Activated naive CD4-positive, alpha-beta T cell treated with Interleukin-2 at 50 U/mL for 16 hours (primary cell): ENCODE measurements at places on chromosomes 6 and 20.

GRCh38 chr6:8481727-8482126, 46.4 kb upstream of the SLC35B3 start:
- no peak for DNase-seq

GRCh38 chr20:1509237-1509636, 18.0 kb upstream of the SIRPB2 start:
- DNase-seq = peak; percentile 22

DNA sequence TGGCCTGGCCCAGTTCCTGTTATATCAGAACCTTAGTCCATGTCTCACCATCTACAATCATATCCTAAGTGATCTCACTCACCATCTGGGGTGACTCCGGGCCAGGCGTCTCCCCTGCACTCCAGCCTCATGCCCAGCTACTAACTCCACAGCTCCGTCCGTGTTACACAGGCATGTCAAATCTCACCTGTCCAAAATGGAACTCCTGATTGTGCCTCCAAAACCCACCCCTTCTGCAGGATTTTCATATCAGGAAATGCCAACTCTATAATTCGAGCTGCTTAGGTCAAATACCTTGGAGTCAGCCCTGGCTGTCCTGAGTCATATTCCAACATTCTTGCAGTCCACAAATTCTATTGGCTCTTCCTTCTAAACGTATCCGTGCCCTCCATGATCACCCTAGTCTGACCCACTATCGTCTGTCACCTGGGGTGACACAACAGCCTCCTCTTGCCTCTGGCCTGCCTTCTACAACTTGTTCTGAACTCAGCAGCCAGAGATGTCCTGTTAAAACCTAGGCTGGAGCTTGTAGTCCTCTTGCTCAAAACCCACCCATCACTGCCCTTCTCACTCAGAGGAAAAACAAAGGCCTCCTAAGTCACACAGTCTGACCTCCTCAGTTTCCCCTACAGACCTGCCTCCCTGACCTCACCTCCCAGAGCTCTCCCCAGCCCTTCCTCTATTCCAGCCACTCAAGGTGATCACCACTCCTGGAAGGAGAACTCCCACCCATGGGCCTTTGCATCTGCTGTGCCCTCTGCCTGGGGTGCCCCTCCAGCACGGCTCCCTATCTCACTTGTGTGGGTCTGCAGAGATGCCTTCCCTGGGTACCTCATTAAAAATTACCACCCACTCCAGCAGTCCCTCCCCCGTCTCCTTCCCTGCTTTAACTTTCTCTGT, 85.3 kb upstream of the SIRPA start:
- DNase-seq = no peak

- DNase-seq = no peak
These were observed 80.6 kb downstream of the MAP3K5 start for GRCh38 chr6:136711644-136712043.

- no peak for DNase-seq
These were observed 82.8 kb downstream of the MLIP start for GRCh38 chr6:54194067-54194466.

- DNase-seq = no peak
These were observed 11.0 kb upstream of the FOXF2 start for GRCh38 chr6:1378065-1379016.

DNA sequence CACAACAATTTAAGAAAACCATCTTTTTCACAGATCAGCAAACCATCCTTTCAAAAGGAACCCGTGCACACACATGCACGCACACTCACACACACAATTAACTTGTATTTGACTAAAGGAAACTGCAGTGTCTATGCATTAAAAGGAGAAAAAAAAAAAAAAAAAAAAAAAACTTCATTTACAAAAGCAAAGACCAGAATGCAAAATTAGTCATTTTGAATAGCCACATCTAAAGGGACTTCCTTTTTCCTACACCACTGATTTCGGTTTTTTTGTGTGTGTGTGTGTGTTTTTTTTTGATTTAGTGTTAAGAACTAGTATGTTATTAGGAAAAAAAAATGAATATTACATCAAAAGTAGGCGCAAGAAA, 6.3 kb downstream of the ZMYND8 start:
- no peak for DNase-seq

DNA sequence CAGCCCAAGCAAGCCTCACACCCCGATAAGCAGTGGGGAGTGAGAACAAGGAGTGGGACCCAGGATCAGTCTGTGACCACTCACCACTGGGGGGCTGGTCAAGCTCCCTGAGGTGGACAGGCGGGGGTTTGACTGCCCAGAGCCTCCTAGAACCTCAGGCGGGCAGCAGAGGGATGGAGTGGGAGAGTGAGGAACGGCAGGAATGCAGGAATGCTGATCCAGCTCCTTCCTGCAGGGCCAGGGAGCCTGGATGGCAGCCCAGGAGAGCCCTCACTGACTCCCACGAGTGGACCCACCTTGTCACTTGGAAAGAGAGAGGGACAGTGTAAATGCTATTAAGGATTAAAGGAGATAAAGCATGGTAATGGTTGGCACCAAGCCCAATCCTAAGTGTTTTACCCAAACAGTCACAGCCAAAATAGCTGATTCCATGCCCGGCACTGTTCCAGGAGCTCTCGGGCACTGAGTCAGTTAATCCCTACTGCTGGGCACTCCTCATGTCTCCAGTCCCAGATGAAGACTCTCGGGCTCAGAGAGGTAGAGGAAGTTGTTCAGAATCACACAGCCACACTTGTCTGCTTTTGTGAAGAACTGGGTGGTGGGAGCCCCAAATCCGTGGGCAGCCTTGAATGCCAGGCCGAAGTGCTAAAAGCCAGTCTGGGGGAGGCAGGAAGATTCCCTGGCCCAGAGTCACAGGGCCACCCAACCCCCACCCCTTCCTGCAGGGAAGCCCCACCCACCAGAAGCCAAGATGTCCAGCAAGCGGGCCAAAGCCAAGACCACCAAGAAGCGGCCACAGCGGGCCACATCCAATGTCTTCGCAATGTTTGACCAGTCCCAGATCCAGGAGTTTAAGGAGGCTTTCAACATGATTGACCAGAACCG, 3.1 kb downstream of the MYL9 start:
- DNase-seq = no peak

DNA sequence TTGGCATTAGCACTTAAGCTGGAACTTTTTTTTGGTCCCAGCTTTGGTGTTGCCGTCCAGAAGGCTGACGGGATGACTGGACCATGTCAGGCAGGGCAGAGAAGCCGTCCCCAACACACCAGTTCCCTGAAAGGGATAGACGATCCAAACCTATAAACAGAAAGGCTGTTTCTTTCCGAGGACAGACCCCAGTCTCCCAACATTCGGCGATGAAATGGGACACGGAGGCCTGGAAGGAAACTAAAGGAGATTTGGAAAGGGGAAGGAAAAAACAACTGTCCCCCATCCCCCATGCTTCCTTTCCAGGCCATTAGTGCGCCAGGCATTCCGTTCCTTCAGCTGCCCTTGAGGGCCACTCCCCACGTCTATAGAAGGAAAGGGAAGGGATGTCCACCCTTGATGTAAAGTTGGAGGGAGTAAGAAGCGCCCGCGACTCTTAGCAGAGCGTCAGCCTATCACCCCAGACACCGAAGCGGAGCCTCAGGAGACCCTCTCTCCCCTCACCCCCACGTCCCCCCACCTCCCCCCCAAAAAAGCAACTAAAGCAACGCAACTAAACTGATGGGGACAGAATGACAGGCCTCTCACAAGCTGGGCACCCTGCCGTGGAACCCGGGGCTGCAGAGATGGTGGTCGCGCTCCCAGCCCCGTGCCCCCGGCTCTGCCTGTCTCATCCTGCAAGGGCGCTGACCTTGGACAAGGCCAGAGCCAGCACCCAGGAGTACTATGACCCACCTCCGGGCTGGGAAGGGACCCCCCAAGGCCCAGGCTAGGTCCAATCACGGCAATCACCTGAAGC, 638 bp downstream of the BLCAP start:
- DNase-seq = no peak

GRCh38 chr6:148109732-148110131, 232.9 kb upstream of the SASH1 start:
- DNase-seq = no peak

DNA sequence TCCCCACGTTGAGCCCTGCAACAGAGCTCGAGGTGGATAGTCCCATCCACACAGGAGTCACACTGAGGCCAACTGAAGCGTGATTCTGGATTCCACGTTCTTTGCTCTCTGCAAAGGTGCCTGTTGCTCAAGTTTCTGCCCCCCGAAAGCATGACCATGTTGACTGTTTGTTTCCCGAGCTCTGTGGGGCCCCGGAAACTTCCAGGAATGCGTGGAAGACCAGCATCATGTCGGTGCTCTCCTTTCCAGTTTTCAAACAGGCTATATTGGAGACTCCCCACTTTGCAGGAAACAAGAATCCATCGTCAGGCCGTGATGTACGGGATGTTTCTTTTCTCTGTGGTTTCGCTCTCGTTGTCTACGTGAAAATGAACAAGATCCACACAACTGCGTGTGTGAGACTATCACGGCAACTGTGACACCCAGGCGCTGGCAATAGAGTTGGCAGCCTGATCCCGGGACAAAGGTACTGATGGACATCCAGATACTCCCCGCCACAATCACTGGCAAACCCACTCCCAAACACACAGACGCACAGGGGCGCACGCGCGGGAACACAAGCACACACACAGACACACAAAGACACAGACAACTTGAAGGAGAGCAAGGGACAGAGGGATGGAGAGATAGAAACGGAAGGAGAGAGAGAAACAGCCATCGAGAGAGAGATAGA, 444.6 kb upstream of the DEFB115 start:
- no peak for DNase-seq

- no peak for DNase-seq
These were observed 100.6 kb downstream of the DCDC2 start for GRCh38 chr6:24257282-24257681.
